Activated CD4-positive, alpha-beta T cell treated with anti-CD3 and anti-CD28 coated beads, Interleukin-2, amount 50 U/mL, for 48 hours (primary cell): ENCODE measurements at places on chromosomes 2 and 18.

- peak; percentile 85 for DNase-seq
These were observed 577 bp downstream of the IDH1 start for GRCh38 chr2:208254118-208254870.

- no peak for DNase-seq
These were observed 24.3 kb downstream of the TMEM237 start for GRCh38 chr2:201618744-201619662.

GRCh38 chr2:221571551-221572218 is 419 bp downstream of the EPHA4 start:
- peak; percentile 34 for DNase-seq

DNA sequence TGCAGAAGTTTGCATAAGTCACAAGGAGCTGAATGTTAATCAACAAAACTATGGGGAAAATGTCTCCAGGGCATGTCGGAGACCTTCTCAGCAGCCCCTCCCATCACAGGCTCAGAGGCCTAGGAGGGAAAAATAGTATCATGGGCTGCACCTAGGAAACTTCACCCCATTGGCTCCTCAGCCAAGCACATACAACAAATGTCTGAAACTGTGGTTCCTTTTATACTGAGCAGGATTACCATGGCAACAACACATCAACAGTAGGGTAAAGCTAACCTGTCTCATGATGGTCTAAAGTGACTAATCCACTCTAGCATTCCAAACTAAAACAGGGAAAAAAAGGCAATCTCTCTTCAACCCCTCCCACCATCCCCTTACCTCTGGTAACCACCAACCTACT is 3.2 kb upstream of the NEMP2 start:
- no peak for DNase-seq

GRCh38 chr2:9262671-9263171 is 56.1 kb downstream of the ASAP2 start:
- no peak for DNase-seq

DNA sequence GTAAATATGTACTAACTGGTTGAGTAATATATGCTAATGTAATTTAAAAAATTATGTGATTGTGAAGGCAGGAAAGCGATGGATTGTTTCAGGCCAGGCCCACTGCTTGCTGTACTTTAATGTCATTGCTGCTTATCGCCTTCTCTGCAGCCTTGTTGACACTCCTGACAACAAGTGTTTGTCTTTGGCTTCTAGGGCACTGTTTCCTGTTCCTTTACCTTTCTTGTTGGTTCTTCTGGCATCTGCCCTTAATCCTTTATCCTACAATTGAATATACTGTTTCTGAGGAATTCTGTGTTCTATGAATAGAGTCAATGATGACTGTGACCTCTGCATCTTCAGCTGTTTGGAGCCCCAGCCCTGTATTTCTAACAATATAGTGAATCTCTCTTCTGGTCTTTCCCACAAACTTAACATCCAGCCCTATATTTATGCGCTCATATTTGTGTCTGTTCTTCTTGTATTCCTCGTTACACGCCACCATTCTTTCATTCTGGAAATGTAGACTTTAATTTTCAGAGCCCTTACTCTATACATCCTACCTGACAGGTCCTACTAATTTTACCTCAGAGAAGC is 17.6 kb downstream of the ACSL3 start:
- DNase-seq, result no peak

- no peak for DNase-seq
These were observed 61.7 kb upstream of the MCFD2 start for GRCh38 chr2:46977280-46977665.

DNA sequence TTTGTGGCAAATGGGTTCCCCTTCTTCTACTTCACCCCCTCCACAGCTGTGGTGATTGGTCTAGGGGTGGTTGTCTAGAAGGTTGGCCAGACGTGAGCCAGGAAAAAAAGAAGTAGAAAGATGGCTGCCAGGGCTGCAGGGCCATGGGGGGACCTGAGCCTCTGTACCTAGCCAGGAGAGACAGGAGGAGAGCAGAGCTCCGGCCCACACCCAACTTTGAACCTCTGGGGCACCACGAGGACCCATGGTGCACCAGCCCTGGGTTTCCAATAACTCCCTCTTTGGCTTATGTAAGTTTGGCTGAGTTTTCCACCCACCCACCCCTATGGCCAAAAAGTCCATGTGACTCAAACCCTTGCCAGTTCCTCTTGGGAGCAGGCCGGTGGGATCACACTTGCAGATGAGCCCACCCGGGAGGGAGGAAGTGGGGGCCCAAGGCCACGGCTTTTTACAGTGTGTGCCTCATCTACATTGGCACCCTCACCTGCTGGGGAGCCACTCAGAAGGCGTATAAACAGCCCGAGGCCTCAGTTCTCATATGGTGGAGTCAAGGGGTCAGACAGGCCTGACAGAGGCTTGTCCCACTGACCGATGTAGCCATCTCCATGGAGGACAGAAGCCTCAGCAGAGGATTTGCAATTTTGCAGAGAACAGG is 293.1 kb upstream of the HDAC4 start:
- DNase-seq, result no peak

DNA sequence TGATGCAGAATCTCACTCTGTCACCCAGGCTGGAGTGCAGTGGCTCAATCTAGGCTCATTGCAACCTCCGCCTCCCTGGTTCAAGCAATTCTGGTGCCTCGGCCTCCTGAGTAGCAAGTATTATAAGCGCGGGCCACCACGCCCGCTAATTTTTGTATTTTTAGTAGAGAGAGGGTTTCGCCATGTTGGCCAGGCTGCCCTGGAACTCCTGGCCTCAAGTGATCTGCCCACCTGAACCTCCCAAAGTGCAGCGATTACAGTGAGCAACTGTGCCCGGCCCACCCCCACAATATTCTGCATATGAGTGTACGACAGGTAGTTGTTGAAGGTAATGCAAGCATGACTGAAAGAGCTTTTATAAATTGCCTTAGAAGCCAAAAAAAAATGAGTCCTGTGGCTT is 1.2 kb downstream of the WDR75 start:
- peak; percentile 25 for DNase-seq

DNA sequence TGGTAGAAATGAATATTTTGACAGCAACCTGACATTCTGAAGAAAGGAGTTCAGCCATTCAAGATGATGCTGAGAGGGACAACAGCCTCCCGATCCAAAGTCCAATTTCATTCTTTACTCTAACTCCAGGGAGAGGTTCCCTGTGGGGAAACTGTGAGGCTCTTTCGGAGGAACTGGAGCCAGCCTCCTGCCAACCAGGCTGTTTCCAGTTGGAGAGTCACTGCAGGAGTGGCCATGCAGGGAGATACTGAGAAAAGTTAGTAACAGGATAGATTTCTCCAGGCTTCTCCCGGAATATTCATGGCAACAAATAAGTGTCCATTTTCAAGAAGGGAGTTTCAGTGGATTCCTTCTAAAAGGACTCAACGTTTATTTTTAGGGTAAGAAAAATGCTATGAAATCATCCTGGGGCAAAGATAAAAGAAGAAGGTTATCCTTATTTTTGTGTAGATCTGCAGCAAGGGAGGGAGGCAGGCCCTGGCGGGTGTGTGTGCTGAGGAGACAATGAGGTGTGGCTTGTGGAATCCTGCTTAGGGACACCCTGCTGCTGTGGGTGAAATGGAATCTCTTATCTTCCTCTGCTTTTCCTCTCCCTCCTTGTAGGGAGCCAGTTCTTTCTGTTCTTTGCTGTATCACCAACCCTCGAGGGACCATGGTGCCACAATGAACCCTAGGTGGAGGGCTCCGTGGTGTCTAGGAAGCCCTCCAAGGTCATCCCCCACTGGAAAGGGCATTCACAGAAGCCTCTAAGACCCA is 18.1 kb downstream of the KLHL14 start:
- DNase-seq, result no peak

GRCh38 chr2:26692897-26693849 is 651 bp downstream of the KCNK3 start:
- peak; percentile 6 for DNase-seq

DNA sequence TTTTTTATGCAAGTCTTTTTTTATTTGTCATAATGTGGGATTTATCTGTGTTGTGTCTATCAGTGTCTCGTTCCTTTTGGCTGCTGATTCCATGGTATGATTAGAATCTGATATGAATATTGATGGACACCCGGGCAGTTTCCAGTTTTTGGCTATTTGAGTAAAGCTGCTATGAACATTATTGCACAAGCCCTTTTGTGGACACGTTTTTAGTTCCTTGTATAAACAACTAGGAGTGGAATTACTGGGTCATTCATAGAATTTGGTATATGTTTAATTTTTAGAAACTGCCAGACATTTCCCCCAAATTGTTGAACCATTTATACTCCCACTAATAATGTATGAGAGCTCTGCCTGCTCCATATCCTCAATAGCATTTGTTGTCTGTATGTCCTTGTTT is 26.6 kb downstream of the HK2 start:
- no peak for DNase-seq

- DNase-seq, result peak; percentile 34
These were observed 41.4 kb downstream of the OXER1 start for GRCh38 chr2:42722320-42723190.

DNA sequence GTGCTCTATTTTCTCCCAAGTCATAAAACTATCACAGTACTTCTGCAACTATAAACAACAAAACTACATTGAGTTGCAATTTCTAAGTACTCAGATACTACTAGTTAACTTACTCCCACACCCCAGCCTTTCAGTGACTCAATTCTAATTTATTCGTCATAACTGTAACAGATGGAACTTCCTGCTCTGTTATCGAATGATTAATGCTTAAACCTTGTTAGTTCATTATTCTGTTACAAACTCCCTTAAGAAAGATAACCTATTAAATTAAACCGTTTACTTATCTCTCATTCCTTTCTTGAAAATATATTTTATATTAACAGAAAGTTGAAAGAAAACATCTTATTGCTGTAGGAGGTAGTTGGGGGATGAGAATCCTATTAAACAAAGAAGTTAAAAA is 17.0 kb downstream of the TNFAIP6 start:
- no peak for DNase-seq

GRCh38 chr18:9178557-9178956 is 42.0 kb downstream of the ANKRD12 start:
- no peak for DNase-seq

DNA sequence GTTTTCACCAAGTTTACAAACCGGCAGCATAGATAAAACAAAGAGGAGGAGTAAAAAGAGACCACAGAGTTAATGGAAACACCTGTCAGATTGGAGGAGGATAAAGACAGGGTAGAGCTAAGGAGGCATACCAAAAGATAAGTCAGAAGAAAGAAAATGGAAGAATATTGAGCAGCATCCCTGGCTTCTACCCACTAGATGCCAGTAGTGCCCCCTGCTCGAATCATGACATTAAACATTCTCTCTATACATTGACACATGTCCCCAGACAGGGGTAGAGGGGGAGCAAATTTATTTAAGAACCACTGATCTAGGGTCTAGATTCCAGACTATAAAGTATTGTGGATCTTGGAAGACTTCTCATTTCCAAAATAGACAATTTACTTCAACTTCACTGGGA is 159.8 kb upstream of the ETAA1 start:
- DNase-seq, result no peak

DNA sequence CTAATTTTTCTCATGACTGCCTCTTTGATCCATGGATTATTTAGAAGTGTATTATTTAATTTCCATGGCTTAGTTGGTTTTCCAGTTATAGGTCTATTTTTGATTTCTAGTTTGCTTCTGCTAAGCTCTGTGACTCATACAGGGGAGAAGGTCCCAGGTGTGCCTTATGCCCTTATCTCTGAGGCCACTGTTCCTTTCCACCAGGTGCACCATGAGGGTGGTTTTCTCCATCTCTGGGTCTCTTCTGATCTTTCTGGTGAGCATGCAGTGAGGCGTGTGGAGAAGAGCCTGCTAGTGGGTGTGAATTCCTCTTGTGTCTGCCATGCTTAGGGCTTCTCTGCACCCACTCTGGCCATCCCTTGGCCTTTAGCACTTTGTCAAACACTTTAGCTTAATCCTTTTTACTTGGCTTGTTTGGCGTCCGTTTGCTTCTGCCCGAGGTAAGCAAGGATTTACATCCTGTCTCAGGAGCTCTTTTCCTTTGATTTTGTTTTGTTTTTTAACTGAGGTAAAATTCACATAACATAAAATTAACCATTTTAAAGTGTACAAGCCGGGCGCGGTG is 129.8 kb upstream of the ARL4C start:
- no peak for DNase-seq

- DNase-seq, result no peak
These were observed 402.9 kb downstream of the ERBB4 start for GRCh38 chr2:212135739-212136138.

- DNase-seq, result no peak
These were observed 154.4 kb downstream of the CCDC85A start for GRCh38 chr2:56338232-56338631.

DNA sequence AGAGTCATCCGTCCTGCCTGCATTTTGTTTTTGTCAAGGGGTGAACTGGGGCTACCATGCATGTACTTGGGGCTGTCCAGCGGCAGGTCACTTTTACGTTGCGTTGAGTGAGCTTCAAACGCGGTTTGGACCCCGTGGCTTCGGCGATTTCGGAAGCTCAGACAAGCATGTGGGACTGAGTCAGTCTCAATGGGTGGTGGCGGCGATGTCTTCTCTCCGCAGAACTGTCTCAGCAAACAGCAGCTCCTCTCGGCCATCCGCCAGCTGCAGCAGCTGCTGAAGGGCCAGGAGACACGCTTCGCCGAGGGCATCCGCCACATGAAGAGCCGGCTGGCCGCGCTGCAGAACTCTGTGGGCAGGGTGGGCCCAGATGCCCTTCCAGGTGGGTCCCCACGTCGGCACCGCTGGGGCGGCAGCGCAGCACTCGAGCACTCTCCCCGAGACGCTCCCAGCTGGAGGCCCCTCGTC is 21.3 kb downstream of the FBLN7 start:
- DNase-seq, result no peak

- no peak for DNase-seq
These were observed 34.3 kb downstream of the DOK6 start for GRCh38 chr18:69435000-69435399.

- no peak for DNase-seq
These were observed 777.0 kb downstream of the CPS1 start for GRCh38 chr2:211333377-211333776.

GRCh38 chr2:167480986-167481309 is 592.7 kb downstream of the XIRP2 start:
- no peak for DNase-seq

GRCh38 chr2:71935262-71935848 is 212.3 kb downstream of the CYP26B1 start:
- DNase-seq, result no peak

GRCh38 chr2:152730591-152731333 is 12.3 kb downstream of the ARL6IP6 start:
- no peak for DNase-seq

- no peak for DNase-seq
These were observed 375.2 kb upstream of the SPHKAP start for GRCh38 chr2:228556717-228557116.

DNA sequence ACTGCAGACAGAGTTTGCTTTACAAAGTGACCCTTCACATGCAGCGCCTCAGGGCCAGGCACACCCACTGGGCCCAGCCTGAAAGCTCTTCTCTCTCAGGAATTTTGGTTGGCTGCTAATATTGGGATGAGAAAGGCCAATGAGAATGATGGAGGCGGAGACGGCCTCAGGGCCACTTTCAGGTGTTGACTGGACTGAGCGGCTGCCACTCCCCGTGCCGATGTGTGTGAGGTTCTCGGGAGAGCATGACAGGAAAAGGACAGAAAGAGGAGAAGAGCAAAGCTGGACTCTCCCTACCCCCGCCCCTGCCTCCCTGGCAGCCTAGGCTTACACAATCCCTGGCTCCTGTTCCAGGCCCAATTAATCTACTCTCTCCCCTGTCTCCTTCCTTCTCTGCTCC is 155.7 kb downstream of the CELF4 start:
- no peak for DNase-seq

GRCh38 chr2:170486730-170487129 is 228.4 kb upstream of the SP5 start:
- DNase-seq, result no peak
